ELR (cell line): ENCODE measurements at places on chromosomes 1 and 21.
A peak's percentile ranks its signal among the peaks of the same experiment; 100 is the strongest.

- no peak for DNase-seq
Measured at GRCh38 chr1:161207173-161207572, 5.0 kb downstream of the NDUFS2 start.

GRCh38 chr1:87986130-87986866 lies 657.6 kb downstream of the LMO4 start:
- DNase-seq, result no peak

DNA sequence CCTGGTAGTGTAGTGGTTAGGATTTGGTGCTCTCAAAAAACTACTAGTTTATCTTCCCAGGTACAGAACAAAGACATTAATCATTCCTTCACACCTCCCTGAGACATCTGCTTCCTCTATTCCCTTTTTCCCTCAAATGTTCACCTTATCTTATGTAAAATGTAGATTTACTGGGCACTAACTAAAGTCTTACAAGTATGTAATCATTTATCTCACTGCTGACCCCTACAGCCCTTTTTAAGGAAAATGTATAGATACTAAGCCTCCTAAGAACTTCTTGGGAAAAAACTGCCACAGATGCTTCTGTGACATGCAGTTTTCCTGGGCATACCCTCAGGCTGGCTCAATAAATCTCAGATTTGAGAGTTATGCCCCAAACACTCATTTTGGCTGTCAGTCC lies 50.8 kb upstream of the NEK7 start:
- peak; percentile 19 for DNase-seq

DNA sequence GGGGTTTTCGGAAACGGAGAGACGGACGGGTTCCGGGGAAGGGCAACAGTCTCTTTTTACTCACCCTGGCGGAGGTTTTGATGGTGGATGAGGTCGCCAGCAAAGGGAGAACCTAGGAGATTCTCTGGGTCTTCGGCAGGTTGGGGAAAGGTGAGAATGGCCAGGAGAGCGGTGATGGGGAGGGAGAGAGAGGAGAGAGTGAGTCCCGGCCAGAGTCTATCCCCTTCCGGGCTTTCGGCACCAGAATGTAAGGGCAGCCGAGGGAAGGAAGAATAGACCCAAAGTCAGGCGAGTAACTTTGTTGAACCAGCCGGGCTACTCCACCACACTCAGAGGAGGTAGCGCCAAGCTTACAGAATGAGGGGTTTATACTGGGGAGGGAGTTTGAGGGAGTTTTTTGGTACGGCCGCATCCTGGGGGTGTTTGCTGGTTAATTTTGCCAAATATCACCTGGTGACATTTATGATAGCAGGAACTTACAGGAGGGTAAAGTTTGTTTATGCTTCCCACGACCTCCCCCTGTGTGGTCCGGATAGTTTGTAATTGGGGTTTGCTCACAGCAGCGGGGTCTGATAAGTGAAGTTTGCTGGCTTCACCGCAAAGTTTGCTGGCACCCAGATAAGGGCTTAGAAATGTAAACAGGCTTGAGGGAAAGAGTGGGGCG lies 141.1 kb upstream of the ETV3 start:
- DNase-seq, result no peak

- peak; percentile 46 for DNase-seq
Measured at GRCh38 chr1:117630423-117630998, 24.7 kb downstream of the TENT5C start.
